ENCODE measurements at places on chromosomes 6 and 20. TPM values are rescaled to one million over a fixed set of nuclear protein-coding genes. Genes with fewer than 3 reads are reported as not detected.

LAMA2 gene
- total RNA-seq, result 27.6 TPM

OCSTAMP gene
- not detected for total RNA-seq

SSTR4 gene
- total RNA-seq, result not detected

DCDC2 gene
- 1.6 TPM for total RNA-seq

IPCEF1 gene
- 1.8 TPM for total RNA-seq

MAP1LC3A gene
- 44.3 TPM for total RNA-seq

KCNQ2 gene
- total RNA-seq, result 0.32 TPM

UNC5CL gene
- 2.5 TPM for total RNA-seq

TCF15 gene
- not detected for total RNA-seq

SNAI1 gene
- total RNA-seq, result 0.40 TPM

STMND1 gene
- 1.1 TPM for total RNA-seq

SLC32A1 gene
- not detected for total RNA-seq

GRCh38 chr20:460180-460579, 2.2 kb downstream of the TBC1D20 start:
- DNase-seq, result no peak

DNA sequence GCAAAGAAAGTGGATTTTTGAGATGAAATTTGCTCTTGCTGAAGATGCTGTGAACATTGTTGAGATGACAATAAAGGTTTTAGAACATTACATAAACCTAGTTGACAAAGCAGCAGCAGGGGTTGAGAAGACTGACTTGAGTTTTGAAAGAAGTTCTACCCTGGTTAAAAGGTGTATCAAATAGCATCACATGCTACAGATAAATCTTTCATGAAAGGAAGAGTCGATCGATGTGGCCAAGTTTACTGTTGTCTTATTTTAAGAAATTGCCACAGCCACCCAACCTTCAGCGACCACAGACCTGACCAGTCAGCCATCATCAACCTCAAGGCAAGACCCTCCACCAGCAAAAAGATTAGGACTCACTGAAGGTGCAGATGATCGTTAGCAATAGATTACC, 155.3 kb downstream of the HS3ST5 start:
- no peak for DNase-seq

DNA sequence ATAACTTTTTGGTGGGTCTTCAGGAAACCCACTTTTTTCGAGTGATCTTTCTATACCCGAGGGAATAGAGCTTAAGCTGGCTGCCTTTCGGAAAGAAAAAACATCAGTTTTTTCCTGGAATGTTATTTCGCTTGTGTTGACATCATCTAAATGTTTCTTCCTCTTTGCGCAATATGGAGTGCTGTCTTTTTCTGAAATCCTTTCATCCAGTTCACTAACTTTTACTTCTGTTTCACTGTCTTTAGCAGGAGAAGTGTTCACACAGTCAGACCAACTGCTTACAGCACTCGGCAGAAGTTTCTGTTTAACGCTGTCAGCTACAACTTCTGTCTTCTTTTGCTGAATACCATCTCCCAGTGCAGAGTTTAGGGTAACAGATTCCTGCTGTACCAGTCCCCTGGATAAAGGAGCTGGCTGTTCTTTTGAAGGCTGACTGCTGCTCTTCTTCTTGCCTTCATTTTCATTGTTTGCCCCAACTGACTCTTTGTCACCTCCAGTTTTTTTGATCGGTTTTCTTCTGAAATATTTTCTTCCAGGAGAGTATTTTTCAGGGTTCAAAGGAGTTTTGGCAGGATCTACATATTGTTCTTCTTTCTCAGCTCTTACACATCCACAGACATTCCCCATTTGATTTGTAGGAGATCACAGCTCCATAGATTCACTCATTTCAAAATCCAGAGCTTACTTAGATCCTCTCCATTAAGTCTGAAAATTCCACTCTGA, 50.0 kb upstream of the DST start:
- DNase-seq, result no peak

DNA sequence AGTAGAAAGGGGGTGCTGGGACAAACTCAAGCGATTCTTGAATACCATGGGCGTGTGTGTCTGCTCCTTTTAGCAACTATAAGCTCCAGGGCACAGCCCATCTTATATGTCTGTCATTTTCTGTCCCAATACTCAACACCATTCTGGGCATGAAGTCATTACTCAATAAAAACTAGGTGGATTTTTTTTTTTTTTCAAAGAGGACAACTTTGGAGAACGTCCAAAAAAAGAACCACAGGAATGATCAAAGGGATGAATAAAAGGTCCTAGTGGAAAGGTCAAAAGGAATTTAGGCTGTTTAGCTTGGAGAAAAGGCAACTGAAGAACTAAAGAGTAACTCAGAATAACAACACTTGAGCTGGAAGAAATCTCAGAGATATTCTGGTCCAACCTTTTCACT, 24.4 kb downstream of the UQCC1 start:
- DNase-seq, result no peak

- no peak for DNase-seq
Measured at GRCh38 chr20:12241065-12241464, 323.4 kb downstream of the BTBD3 start.

GRCh38 chr6:169837529-169838250, 86.3 kb downstream of the ERMARD start:
- DNase-seq, result no peak

- DNase-seq, result peak; percentile 43
Measured at GRCh38 chr6:33702345-33702977, 9.0 kb downstream of the UQCC2 start.

- no peak for DNase-seq
Measured at GRCh38 chr6:155270561-155271091, 6.8 kb downstream of the CLDN20 start.

DNA sequence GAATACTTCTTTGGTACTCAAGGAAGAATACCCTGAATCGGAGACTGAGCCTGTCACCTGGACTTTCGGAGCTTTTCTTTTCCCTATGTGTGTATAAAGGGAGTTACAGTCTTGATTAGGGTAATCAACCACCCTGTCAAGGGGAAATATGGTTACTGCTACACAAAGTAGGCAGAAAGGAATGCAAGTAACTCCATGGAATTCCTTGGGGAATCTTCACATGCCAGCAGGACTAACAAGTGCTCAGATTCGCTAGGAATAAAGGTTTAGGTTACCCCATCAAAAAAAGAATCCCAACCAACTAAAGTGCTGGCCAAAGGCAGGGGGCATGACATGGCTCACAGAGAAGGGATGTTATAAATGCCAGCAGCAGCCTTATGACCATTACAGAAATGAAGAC, 10.4 kb downstream of the KCNS1 start:
- no peak for DNase-seq

- DNase-seq, result no peak
Measured at GRCh38 chr6:12280458-12280857, 9.7 kb upstream of the EDN1 start.

GRCh38 chr20:31602779-31603441, 2.2 kb upstream of the ID1 start:
- peak; percentile 44 for DNase-seq

All from transverse colon (tissue), 4 donors.